Globus pallidus (tissue), 1 donor: ENCODE measurements at places on chromosomes 5 and 9.

- no peak for DNase-seq
Measured at GRCh38 chr9:110357505-110357904, 19.8 kb upstream of the TXNDC8 start.

- DNase-seq, result no peak
Measured at GRCh38 chr5:111697215-111697614, 59.8 kb downstream of the NREP start.

GRCh38 chr5:145141534-145141933, 693.6 kb downstream of the PRELID2 start:
- DNase-seq, result no peak

DNA sequence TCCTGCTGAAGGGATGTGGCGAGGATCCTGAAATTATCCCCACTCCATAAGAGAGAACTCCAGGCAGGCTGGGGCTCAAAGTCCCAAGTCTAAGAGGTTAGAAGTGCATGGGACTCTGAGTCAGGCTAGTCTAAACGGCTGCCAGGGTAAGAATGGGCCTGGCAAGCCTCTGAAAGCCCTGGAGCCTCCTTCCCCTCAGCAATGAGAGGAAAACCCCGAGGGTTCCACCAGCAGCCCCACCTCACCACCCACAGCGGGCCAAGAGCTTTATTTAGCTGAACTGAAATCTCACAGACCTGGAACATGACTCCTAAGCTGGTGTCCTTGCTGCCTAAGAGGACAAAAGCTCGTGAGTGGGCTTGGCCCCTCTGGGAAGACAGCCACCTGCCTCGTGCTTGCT, 135.5 kb downstream of the SEC61B start:
- DNase-seq, result peak; percentile 37

- no peak for DNase-seq
Measured at GRCh38 chr9:21320465-21320864, 14.7 kb downstream of the KLHL9 start.

GRCh38 chr5:172860520-172861443, 26.7 kb downstream of the ERGIC1 start:
- DNase-seq, result peak; percentile 85
